ENCODE measurements at places on chromosomes 3 and 15.

- no peak for DNase-seq
Observed at GRCh38 chr15:70100474-70101341, 3.0 kb upstream of the TLE3 start.

GRCh38 chr3:17088602-17089313 lies 204.0 kb downstream of the PLCL2 start:
- no peak for DNase-seq

GRCh38 chr3:33256249-33256648 lies 21.0 kb upstream of the FBXL2 start:
- no peak for DNase-seq

DNA sequence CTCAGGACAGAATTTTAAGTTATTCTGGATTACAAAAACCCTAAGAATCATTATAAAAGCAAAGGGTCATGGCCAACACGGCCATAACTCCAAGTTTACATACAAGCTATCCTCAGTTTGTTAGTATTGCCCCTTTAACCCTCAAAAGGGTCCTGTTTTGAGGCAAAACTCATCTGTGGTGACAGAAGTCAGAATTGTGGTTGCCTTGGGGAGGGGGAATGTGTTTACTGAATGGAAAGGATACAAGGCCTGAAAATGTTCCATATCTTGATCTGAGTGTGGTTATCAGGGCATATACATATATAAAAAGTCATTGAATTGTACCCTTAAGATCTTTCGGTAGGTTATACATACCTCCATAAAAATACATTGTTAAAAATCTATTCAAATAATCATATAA lies 2.1 kb downstream of the SFMBT1 start:
- no peak for DNase-seq

GRCh38 chr3:73762855-73763254 lies 138.1 kb upstream of the PDZRN3 start:
- DNase-seq: no peak

- no peak for DNase-seq
Observed at GRCh38 chr3:51002495-51002894, 327.8 kb downstream of the DOCK3 start.

GRCh38 chr3:29718661-29719065 lies 437.8 kb downstream of the RBMS3 start:
- DNase-seq: no peak

DNA sequence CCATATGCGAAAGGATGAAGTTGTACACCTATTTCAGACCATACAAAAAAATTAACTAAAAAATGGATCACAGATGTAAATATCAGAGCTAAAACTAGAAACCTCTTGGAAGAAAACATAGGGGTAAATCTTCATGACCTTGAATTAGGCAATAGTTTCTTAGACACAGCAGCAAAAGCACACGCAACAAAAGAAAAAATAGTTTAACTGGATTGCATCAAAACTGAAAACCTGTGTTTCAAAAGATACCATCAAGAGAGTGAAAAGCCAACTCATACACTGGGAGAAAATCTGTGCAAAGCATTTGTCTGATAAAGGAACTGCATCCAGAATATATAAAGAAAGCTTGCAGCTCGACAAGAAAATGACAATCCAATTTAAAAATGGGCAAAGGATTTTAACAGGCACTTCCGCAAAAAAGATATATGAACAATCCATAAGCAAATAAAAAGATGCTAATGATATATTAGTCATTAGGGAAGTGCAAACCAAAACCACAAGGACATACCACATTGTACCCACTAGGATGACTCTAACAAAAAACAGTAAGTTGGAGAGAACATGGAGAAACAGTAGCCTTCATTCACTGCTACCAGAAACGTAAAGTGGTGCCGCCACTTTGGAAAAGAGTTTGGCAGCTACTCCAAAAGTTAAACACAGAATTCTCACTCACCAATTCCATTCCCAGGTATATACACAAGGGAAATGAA lies 263.1 kb downstream of the ADAMTS17 start:
- DNase-seq: no peak

GRCh38 chr15:47486040-47486439 lies 231.3 kb upstream of the SEMA6D start:
- DNase-seq: no peak

- DNase-seq: no peak
Observed at GRCh38 chr3:131983689-131984088, 51.1 kb downstream of the CPNE4 start.

GRCh38 chr3:140007911-140008869 lies 73.2 kb downstream of the CLSTN2 start:
- no peak for DNase-seq

DNA sequence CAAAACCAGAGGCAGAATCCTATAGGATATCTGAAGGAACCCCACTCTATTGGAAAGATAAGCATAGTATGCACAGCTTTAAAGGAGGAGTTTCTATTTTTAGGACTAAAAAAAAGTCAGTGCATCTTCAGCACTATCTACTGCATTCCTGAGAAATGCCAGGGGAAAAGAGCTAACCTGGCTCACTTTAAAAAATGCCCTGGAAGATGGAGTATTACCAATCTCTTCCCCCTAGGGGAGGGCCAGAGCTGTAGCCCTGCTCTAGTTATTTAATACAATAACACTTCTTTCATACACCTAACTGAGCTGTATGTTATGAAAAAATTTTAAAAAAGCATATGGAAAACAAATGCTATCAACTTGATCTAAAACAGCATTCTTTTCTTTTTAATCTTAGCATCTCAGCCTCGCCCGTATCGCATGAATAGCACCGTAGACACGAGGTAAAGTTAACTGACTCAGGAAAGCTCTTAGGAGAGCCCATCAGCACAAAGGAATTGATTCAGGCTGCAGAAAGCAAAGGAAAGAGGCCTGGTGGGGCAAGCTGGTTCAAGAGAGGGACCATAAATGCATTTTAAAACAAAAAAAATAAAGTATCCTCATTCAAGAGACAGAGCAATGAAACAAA lies 50.2 kb downstream of the TGM4 start:
- no peak for DNase-seq

- DNase-seq: no peak
Observed at GRCh38 chr3:81437683-81438082, 323.8 kb downstream of the GBE1 start.

DNA sequence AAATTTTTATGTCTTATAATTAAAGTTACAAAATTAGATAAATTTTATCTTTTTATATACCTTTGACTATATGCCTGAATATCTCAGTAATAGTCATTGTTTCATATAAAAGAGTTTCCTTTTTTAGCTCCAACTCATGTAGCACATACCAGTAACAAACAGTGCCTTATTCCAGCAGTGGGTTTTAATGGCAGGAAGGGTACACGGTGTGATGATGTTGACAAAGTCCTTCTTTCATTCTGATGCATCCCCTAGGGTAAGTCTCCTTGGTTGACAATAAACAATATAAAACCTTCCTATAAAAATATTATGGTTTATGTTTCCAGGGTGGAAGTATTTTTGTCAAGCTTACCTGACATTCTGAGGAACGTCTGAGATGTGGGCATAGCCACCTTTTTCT lies 77.2 kb upstream of the FGF12 start:
- DNase-seq: no peak

DNA sequence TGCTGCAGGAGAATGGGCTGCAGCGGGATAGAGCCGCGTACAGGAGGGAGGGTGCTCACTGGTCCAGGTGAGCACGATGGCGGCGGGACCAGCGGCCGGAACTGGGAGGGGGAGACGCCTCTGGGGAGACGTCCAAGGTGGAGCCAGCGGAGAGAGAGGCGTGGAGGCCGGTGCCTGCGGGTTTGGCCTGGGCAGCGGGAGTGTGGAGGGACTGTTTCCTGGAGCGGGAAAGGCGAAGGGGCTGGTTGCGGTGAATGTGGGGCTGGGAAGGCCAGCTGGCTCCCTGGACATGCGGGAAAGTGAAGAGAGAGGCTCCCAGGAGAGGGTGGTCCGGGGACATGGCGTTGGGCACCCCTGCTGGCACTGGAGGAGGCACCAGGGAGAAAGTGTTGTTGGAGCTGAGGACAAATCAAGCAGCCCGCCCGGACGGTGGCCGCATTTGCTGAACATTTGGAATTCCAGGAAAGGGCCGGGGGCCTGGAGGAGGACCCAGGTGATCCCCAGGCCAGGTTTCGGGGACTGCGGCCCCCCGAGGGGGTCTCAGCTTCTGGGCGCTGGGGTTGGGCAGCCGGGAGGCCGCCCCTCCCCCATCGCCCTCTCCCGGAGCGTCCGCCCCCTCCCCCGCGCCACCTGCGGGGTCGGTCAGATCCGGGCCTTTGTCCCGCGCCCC lies 34.3 kb downstream of the DNAJB8 start:
- DNase-seq: no peak

GRCh38 chr3:123100193-123100776 lies 33.5 kb downstream of the PDIA5 start:
- no peak for DNase-seq

GRCh38 chr3:111727843-111728565 lies 131.1 kb upstream of the PHLDB2 start:
- no peak for DNase-seq

DNA sequence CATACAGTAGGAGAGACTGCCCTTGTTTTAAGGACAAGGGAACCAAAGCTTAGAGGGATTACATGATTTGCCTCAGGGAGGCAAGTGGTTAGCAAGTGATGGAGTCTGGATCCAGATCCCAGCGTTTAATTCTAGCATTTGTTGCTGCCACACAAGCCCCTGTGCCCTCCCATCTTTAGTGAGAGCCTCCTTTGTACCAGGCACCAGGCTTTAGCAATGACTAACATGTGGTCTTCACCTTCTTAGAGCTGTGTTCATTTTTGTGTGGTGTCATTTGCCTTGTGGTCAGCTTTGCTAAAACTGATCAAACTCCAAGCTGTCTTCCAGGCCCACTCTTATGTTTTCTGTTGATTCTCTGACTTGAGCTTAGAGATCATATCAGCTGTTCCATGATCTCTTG lies 290.5 kb downstream of the RPLP1 start:
- no peak for DNase-seq

GRCh38 chr15:101014921-101015841 lies 96.0 kb downstream of the LRRK1 start:
- no peak for DNase-seq

- no peak for DNase-seq
Observed at GRCh38 chr3:197590313-197590962, 34.7 kb upstream of the BDH1 start.

- no peak for DNase-seq
Observed at GRCh38 chr3:118909763-118910162, 124.9 kb downstream of the IGSF11 start.

- DNase-seq: no peak
Observed at GRCh38 chr15:73009066-73010056, 42.9 kb upstream of the NEO1 start.

GRCh38 chr15:71128939-71129562 lies 13.8 kb downstream of the THSD4 start:
- no peak for DNase-seq

GRCh38 chr3:151330379-151330778 lies 1.0 kb upstream of the P2RY13 start:
- no peak for DNase-seq

GRCh38 chr15:88535607-88536313 lies 10.7 kb downstream of the DET1 start:
- no peak for DNase-seq

DNA sequence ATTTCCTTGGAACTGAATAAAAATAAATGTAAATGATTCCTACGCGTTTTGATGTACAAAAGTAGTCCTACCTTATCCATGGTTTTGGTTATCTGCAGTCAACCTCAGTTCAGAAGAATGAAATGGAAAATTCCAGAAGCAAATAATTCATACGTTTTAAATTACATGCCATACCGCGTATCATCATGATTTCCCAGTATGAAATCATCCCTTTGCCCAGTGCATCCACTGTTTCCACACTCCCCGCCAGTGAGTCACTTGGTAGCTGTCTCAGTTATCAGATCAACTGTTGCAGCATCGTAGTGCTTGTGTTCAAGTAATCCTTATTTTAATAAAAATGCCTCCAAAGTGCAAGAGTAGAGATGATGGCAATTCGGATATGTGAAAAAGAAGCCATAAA lies 9.1 kb upstream of the MFSD1 start:
- DNase-seq: no peak

GRCh38 chr3:126923423-126923822 lies 59.5 kb upstream of the PLXNA1 start:
- DNase-seq: no peak

DNA sequence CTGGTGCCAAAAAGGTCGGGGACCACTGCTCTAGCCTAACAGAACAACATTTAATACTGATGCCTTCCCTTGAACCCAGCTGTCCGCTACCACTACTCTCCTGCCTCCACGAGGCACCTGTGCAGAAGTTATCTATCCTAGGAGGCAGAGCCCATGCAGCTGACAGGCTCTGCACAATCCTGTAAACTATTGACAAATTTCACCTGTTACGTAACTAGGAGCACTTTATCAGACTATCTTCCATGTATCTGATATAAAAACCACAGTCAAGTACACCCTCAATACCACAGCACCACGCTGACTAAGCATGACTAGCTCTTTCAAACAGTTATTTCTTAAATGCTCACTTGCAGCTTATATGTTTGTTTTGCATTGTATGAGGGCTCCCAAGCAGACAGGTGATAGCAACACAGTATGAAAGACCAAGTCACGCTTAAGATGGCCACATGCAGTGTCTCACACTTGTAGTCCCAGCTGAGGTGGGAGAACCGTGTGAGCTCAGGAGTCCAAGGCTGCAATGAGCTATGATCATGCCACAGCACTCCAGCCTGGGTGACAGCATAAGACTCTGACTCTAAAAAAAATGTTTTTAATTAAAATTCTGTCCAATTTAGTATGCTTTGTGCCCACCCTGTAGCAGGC lies 4.5 kb upstream of the IL17RC start:
- DNase-seq: no peak

DNA sequence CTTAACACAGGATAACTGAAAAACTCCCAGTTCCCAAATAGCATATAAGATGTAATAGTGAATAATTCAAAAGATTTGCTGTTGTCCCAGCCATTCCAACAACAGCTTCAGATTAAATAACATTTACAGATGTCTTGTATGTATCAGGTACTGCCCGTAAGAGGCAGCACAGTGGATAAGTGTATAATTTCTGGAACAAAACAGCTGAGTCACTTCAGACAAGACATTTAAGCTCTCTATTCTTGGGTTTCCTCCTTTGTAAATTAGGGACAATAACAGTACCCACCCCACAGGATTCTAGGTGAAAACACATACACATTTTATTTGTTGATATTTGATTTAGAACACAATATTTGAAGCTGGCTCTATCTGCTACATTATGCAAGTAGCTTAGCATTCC lies 2.6 kb upstream of the WWTR1 start:
- no peak for DNase-seq

DNA sequence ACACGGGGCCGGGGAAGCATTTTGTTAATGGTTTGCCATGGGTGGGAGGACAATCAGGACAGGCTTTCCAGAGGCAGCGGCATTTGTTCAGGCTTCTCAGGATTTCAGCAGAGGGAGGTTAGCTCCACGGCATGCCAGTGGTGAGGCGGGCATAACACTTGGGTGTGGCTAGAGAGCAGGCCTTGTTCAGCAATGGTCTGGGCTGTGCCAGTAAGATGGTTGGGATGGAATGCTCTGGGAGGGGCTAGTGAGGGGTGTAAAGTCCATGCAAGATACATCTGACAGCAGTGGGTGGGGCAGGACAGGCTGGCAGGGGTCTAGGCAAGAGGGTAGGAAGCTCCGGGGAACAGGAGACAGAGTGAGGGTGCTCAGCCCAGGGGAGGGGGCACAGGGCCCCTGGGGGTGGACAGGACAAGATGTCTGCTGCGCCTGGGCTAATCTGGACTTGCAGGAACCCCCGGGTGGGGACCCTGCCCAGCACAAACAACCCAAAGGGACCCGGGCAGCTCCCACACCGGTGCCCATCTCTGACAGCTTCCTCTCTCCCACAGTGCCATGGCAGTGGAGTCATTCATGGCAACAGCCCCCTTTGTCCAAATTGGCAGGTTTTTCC lies 8.4 kb downstream of the TMEM43 start:
- no peak for DNase-seq
